ENCODE measurements at places on chromosomes 6 and 20. TPM values are rescaled to one million over a fixed set of nuclear protein-coding genes. Genes with fewer than 3 reads are reported as not detected.

DNA sequence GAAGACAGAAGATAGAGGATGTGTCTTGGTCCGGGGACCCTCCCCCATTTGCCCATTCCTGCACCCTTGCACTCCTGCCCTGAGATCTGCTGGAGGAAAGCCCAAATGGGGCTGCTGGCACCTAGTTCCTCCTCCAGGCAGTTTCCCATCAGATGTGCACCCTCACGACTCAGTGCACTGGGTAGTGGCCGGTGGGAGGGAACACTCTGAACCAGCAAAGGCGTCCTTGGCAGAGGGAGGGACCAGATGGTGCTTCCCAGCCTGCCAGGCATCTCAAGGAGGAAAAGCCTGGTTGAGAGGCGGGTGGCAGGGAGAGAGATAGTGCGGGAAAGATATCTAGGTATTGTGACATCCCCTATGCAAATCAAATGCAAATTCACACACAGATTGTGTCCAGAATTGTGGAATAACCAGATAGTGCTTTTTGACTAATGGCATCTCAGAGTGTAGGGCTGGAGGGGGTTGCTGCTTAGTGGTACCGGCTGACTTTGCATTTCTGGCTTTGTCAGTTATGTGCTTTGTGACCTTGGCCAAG lies 19.5 kb downstream of the TMEM151B start:
- no peak for DNase-seq

GRCh38 chr6:64733433-64733832 lies 973.6 kb downstream of the EYS start:
- no peak for DNase-seq

ZBTB12 gene
- total RNA-seq, result 2.0 TPM

DNA sequence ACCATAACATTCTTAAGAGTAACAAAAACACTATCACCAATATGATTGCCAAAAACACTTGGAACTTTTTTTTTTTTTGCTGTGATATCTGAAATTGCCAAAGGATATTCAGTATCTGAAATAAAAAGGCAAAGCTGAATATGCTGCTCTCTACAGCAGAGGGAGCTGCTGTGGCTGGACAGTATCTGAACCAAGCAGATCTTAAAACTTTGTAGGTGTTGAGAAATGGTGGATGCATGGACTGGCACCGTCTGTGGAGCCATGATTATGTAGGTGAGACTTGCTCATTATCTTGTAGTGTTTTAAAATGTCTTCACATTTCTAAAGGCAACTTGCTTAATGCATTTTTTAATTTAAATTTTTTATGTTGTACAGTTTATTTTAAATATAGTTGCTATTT lies 9.2 kb downstream of the PDCD2 start:
- DNase-seq, result peak; percentile 47

- DNase-seq, result no peak
These were observed 20.4 kb upstream of the TMEM242 start for GRCh38 chr6:157343732-157344131.

GRCh38 chr6:136624347-136624746 lies 74.1 kb upstream of the MAP7 start:
- no peak for DNase-seq

DNA sequence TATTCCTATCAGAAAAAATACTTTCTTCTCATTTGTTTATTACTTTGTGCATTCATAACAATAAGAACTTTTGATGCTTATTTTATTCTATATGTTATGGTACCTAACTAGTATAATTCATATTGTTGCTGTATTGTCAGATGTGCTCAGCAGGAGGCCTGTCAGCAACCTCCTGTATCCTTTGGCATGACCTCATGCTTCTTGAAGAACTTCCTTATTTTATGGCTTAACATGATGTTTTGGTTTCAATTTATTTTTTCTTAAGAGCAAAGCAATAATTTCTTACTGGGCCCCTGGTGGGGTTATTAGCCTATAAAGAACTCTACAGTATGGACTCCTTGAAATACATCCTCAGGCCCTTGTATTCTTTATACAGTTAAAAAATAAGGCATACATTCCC lies 17.3 kb downstream of the GGTLC1 start:
- no peak for DNase-seq

DNA sequence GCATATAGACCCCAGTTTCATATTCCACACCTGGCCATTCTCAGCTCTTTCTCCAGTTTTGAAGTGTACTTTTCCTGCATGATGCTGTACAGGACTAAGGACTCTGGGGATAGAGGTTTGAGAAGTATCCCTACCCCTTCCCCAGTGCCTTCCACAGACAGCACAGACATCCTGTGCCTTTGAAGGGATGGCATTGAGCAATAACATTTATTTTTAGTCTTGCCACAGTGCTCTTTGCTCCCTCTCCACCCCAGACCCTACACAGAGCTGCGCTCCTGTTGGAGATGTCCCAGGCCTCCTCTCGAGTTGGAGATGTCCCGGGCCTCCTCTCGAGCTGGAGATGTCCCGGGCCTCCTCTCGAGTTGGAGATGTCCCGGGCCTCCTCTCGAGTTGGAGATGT lies 275.8 kb downstream of the FARS2 start:
- no peak for DNase-seq

ISM1 gene
- not detected for total RNA-seq

DNA sequence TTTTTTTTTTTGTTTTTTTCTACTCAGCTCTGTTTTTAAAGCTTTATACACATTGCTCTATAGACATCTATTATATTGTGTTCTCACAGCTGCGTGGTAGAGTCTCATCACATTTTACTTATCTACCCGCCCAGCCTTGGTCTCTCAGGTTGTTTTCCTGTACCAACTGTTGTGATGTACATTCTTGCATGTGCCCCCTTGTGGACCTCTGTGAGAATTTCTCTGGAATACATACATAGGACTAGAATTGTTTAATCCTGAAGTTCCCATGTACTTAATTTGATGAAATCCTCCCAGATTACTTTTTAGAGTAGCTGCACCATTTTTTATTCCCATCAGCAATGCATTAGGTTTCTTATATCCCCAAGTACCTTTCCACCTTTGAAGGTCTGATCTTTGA lies 40.4 kb upstream of the TINAG start:
- peak; percentile 62 for DNase-seq

GRCh38 chr20:58603721-58604120 lies 47.4 kb upstream of the STX16 start:
- peak; percentile 61 for DNase-seq

All from GM23248 (cell line).